Midbrain (tissue), 1 donor: ENCODE measurements at places on chromosomes 2 and 18.

DNA sequence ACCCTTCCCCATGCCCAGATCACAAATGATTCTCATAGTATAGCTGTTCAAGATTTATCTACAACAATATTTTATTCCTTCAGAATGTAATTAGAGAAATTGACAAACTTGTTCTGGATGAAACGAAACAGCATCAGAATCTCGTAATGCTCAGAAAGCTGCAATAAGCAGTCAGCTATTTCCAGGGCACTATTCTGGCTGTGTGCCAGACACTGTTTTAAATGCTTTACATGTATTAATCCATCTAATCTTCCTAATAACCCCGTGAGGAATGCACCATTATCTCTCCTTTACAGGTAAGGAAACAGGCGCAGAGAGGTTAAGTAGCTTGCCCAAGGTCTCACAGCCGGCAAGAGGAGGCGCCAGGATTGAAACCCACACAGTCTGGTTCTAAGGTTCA, 10.1 kb upstream of the LYPD6B start:
- DNase-seq = no peak

DNA sequence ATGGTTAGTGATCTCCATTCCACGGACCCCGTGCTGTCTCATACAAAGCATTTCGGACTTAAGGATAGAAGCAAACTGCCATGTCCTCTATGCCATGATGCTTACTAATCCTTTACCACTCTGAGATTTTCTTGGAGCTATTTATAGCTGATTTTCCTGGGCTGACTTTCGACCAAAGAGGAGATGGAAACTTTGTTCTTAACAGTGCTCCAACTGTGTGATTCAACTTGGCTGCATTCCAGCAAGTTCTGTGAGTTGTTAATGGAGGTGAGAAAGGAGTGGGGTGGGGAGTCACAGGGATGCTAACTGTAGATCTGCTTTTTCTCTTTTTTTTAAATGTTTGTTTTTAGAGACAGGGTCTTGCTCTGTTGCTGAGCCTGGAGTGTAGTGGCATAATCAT, 45.5 kb upstream of the MSH2 start:
- no peak for DNase-seq

DNA sequence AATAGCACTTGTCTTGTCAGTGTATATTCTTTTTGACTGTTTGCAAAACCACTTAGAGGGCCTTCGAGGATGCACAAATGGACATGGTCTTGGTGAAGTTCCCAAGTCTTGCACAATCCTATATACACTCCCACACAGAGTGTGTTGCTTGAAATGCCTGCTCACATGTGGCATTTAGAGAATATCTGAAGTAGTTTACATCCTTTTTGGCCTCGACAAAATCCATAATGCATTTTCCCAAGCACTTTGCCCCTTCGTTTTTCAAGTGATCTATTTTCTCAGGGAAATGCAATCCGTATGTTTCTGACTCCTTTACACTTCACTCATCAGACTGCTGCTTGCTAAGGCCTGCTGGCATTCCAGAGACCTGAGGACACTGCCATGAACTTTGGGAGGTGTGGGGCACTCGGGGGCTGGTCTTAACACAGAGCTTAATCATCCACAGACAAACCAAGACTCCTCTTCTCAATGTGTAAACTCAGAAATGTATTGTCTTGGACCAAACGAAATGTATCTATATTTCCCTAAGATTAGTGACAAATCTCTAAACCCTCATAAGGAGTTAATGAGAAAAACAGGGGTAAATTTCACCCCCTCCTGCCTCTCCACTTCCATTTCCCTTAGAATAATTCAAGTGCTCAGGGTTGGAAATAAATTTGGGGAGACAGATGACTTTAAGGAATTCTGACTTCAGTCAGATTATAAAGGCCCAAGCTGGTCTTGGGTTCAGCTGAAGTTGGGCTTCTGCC, 219.3 kb upstream of the APCDD1 start:
- no peak for DNase-seq

- DNase-seq = no peak
Observed at GRCh38 chr2:218990052-218990451, 3.2 kb downstream of the CRYBA2 start.

- no peak for DNase-seq
Observed at GRCh38 chr2:238523158-238524110, 96.7 kb downstream of the ASB1 start.

DNA sequence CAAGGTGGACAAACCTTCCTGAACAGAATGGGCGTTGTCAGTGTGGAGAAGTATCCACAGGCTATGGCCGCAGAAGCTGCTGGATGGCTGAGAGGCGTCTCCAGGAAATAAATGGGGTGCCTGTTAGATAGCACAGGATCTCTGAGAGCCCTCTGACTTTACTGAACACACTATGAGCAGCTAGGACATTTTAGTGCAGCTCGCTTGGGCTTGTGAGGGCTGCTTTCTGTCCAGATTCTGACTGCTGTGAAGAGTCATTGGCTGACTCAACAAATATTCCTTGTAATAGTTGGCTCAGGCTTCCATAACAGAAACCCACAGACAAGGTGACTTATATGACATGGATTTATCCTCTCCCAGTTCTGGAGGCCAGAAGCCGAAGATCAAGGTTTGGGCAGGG, 100.2 kb upstream of the SNTG2 start:
- DNase-seq = no peak

GRCh38 chr2:105112345-105112744, 74.5 kb downstream of the MRPS9 start:
- DNase-seq = no peak

DNA sequence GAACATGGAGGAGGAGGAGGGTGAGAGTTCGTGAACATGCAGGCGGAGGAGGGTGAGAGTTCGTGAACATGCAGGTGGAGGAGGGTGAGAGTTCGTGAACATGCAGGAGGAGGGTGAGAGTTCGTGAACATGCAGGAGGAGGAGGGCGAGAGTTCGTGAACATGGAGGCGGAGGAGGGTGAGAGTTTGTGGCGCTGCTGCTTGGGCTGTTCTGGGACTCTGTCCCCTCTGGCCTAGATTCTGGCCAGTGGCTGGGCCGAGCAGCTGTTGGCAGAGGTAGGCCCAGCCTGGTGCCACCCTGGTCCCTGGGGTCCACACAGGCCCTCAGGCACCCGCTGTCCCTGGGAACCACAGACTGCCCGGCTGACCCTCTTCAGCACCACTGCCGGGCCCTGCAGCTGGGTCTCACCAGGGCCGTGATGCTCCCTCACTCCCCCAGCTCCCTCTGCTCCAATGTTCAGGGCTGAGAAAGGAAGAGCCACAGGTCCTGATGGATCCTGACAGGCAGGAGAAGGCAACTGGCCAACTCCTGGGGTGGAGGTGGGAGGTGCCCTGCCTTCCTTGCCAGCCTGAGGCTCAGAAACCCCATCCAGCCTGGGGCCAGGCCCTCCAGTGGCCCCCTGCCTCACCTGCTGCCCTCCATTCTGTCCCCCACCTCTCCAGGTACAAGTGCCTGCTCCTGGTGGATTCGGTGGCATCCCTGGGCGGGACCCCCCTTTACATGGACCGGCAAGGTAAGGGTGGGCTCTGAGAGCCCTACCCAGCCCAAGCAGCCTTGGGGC, 3.9 kb downstream of the AGXT start:
- no peak for DNase-seq

- no peak for DNase-seq
Observed at GRCh38 chr2:109046925-109047508, 58.0 kb upstream of the EDAR start.

GRCh38 chr18:27581296-27581904, 396.3 kb upstream of the CHST9 start:
- DNase-seq = no peak

GRCh38 chr18:42028247-42028832, 73.3 kb downstream of the PIK3C3 start:
- DNase-seq = peak; percentile 30

DNA sequence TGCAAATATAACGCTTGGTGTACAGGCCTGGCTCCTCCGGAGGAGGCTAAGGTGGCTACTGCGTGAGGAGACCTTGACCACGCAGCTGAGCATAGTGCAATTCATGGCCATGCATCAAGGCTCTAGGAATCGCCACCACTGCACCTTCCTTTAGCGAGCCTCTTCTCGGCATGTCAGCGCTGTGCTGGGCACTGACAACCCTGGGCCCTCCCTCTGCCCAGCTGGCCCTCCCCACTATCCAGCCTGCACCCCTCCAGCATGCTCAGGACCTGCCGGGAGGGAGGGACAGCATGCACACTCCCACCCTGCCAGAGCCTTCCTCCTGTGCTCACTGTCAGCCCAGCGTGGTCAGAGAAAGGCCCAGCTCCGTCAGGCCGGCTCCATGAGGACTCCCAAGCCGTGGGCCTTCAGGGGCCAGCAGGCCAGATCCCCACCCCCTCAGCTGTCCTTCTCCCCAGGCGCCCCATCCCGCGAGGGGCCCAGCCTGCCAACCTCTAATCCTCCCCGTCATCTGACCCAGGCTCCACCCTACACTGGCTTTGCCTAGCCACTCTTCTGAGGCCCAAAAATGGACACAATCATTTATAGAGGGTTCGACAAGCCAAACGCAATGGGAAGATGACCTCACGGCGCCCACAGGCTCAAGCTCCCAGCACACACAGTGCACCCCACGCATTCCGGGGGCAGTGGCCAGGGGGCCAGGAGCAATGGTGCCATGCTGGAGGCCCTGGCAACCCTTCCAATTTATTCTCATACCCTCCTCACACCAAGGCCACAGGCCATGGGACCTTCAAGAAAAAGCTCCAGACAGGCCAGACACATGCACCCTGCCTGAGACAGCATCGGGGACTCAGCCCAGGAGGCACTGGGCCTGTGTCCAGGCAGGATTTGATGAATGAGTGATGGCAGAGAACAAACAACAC, 3.5 kb downstream of the BIN1 start:
- peak; percentile 59 for DNase-seq

- DNase-seq = no peak
Observed at GRCh38 chr2:158620656-158621055, 163.9 kb downstream of the PKP4 start.

GRCh38 chr18:44246001-44246400, 434.7 kb upstream of the SETBP1 start:
- no peak for DNase-seq

DNA sequence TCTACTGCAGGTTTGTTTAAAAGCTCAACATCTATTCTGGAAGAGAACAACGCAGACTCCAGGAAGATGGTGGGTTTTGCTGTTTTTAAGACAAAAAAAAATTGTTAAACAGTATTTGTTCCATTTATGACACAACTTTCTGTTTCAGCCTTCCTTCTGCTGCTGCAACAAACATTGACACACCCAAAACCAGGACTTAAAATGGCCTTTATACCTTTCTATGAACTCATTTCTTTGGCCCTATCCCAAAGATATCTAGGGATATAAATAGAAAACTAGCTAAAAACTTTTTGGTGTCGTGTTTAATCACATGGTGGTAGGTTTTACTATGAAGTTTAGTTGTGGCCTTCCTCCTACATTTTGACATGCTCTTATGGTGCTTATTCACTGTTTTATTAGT, 964 bp upstream of the GALNT3 start:
- no peak for DNase-seq

GRCh38 chr2:233380132-233380895, 26.0 kb downstream of the DGKD start:
- DNase-seq = no peak

DNA sequence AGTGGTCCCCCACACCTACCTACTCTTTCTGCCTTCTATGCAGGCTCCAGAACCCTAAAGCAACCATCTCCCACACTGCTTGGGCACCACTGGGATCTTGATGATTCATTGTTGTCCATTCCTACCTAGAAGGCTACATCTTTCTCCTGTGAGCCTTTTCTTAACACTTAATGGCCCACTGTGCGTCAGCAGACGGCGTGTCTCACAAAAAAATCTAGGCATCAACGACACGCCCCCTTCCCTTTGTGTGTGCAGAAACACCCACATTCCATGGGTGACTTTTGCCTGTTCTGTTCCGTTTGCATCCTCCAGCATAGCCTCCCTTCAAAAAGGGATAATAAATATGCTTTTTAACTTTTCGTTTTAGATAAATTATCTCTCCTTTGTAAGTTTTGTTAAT, 99.7 kb upstream of the CYRIA start:
- no peak for DNase-seq

DNA sequence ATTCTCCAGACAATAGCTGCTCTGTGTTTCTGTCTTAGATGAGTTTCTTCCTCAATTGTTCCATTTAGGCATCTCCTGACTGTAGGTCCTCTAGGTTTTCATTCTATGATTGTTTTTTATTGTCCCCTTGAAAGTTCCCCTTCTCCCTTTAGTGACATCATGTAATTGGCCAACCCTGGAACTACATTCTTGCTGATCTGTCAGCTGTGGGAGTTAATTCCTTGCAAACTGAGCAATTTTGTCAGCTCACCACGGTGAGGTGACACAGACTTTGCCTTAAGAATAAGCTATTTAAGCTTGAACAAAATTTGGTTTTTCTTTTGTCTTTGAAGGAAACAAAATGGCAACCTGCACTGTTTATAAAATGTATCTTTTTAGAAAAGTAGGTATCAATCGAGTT, 95.9 kb downstream of the TXNL1 start:
- DNase-seq = no peak

- DNase-seq = no peak
Observed at GRCh38 chr2:8304821-8305766, 376.8 kb upstream of the ID2 start.

GRCh38 chr2:35503738-35504199, 851.8 kb upstream of the CRIM1 start:
- no peak for DNase-seq

GRCh38 chr2:26330604-26331003, 15.3 kb upstream of the SELENOI start:
- DNase-seq = no peak

GRCh38 chr18:54906331-54907185, 52.7 kb downstream of the CCDC68 start:
- DNase-seq = no peak

GRCh38 chr2:96320728-96321622, 4.1 kb upstream of the ITPRIPL1 start:
- no peak for DNase-seq

DNA sequence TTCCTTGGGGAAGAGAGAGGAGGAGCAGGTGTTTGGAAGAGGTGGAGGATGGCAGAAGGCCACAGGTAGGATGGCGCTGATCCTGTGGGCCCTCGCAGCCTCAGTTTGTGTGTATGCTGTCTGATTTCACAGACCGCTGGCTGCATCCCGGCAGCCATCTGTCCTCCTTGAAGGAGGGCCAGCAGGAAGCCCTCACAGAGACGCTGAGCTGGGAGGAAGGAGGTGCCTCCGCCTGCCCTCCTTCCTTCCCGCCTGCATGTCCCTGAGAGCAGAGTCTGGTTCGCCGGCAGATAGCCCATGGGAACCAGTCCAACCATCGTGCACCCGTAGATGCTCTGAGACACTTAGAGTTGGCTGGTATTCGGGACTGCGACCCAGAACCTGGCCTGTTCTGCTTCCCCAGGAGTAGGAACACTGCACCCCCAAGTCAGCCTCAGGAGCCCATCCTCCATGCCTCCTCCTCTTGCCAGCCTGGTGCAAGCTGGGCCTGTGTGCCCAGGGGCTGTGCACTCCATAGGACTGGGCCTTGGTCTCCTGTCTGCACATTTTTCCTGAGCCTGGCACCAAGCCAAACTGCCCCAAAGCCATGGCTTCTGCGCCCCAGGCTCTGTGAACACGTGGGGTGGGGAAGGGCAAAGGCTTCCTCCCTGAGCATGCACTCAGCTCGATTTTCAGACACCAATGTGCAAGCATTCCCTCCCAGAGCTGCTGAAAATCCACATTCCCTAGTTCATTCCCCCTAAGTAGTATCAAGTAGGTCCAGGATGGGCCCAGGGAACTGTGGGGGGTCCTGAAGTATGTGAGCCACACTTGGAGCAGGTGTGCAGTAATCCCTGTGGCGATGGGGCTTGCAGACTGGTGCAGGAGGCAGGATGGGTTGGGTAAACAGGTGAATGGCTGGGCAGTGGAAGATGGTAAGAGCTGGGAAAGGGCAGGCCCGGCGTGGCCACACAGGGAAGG, 115.6 kb downstream of the SEPTIN10 start:
- DNase-seq = no peak

- no peak for DNase-seq
Observed at GRCh38 chr2:29796446-29796845, 124.9 kb downstream of the ALK start.
